ENCODE measurements at places on chromosomes 4 and X.

- no peaks in the 10 kb centered on the region for H3K4me1 ChIP-seq
- no peaks in the 10 kb centered on the region for H3K27me3 ChIP-seq
- H3K36me3 ChIP-seq: no peaks in the 10 kb centered on the region
- no peak overlapping the region for H3K27ac ChIP-seq
These were observed 1025.5 kb downstream of the RPA4 start for GRCh38 chrX:97909245-97909644.

- H3K4me3 ChIP-seq: no peak overlapping the region
- peaks cover 51% of the 10 kb centered on the region for H3K4me1 ChIP-seq
- H3K36me3 ChIP-seq: no peaks in the 10 kb centered on the region
- peaks cover 10% of the 10 kb centered on the region for H3K27me3 ChIP-seq
- DNase-seq: peak; percentile 46
- H3K27ac ChIP-seq: peak overlapping the region; percentile 11
These were observed 16.7 kb downstream of the BCOR start for GRCh38 chrX:40080894-40081678.

GRCh38 chr4:156321203-156321602 lies 367.5 kb upstream of the CTSO start:
- H3K36me3 ChIP-seq: no peaks in the 10 kb centered on the region
- no peak overlapping the region for H3K4me3 ChIP-seq
- H3K27me3 ChIP-seq: no peaks in the 10 kb centered on the region
- DNase-seq: no peak
- H3K4me1 ChIP-seq: no peaks in the 10 kb centered on the region

GRCh38 chr4:74260036-74260435 lies 48.2 kb upstream of the EPGN start:
- no peak for DNase-seq
- H3K4me1 ChIP-seq: no peaks in the 10 kb centered on the region
- no peak overlapping the region for H3K27ac ChIP-seq
- no peaks in the 10 kb centered on the region for H3K27me3 ChIP-seq
- H3K4me3 ChIP-seq: no peak overlapping the region
- no peaks in the 10 kb centered on the region for H3K36me3 ChIP-seq

- peaks cover 31% of the 10 kb centered on the region for H3K27me3 ChIP-seq
- H3K4me1 ChIP-seq: no peaks in the 10 kb centered on the region
- no peak overlapping the region for H3K4me3 ChIP-seq
- no peak overlapping the region for H3K27ac ChIP-seq
These were observed 1.1 kb upstream of the ETNPPL start for GRCh38 chr4:108763986-108764385.

GRCh38 chrX:44036336-44036735 lies 63.1 kb upstream of the NDP start:
- H3K27ac ChIP-seq: no peak overlapping the region
- peaks cover 5% of the 10 kb centered on the region for H3K4me1 ChIP-seq
- H3K4me3 ChIP-seq: no peak overlapping the region
- H3K27me3 ChIP-seq: no peaks in the 10 kb centered on the region

DNA sequence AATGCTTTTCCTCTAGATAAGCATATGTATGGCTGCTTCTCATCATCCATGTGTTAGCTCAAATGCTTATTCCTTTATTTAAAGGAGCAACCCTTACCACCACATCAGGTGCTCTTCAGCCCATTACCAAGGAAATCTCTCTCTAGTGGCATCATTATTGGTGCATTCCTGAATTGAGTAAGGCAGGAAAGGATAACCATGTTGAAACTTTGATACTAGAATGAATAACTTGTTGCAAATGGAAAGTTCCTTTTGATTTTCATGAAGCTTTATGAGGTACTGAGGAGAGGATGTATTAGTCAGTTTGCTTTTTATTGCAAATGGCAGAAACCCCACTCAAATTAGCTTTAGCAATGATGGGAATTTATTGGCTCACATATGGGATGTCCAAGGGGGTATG lies 212.3 kb upstream of the FGF13 start:
- no peaks in the 10 kb centered on the region for H3K27me3 ChIP-seq
- H3K4me3 ChIP-seq: no peak overlapping the region
- H3K4me1 ChIP-seq: no peaks in the 10 kb centered on the region
- DNase-seq: no peak
- no peaks in the 10 kb centered on the region for H3K36me3 ChIP-seq
- H3K27ac ChIP-seq: no peak overlapping the region

GRCh38 chrX:68440442-68440841 lies 7.1 kb upstream of the OPHN1 start:
- no peaks in the 10 kb centered on the region for H3K4me1 ChIP-seq
- H3K27me3 ChIP-seq: no peaks in the 10 kb centered on the region
- no peaks in the 10 kb centered on the region for H3K36me3 ChIP-seq
- DNase-seq: no peak
- peak overlapping the region; percentile 30 for H3K27ac ChIP-seq

GRCh38 chrX:150935467-150935866 lies 37.0 kb upstream of the CD99L2 start:
- H3K36me3 ChIP-seq: no peaks in the 10 kb centered on the region
- no peaks in the 10 kb centered on the region for H3K4me1 ChIP-seq
- no peak overlapping the region for H3K27ac ChIP-seq
- no peaks in the 10 kb centered on the region for H3K27me3 ChIP-seq
- no peak for DNase-seq

DNA sequence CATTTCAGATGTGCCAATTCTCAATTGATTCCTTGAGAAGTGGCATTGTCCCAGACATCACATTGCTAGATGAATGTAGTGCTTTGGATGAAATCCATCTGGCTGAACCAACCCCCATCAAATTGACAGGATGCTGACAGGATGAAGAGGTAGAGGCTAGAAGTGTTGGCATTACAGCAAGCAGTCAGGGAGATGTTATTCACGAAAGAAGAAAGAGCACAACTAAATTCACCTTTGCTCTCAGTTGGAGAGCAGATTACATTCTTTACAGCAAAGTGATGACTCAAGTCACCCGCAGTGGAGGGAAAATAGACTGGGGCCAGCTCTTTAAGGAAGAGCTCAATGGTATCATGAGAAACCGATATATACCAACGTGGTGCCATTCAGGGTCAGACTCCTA lies 259.6 kb downstream of the C4orf33 start:
- no peak overlapping the region for H3K4me3 ChIP-seq
- peak; percentile 19 for DNase-seq
- no peaks in the 10 kb centered on the region for H3K27me3 ChIP-seq
- H3K27ac ChIP-seq: no peak overlapping the region
- peaks cover 5% of the 10 kb centered on the region for H3K4me1 ChIP-seq

GRCh38 chrX:15854080-15854655 lies 445 bp downstream of the AP1S2 start:
- peak; percentile 79 for DNase-seq
- peaks cover 6% of the 10 kb centered on the region for H3K4me1 ChIP-seq

DNA sequence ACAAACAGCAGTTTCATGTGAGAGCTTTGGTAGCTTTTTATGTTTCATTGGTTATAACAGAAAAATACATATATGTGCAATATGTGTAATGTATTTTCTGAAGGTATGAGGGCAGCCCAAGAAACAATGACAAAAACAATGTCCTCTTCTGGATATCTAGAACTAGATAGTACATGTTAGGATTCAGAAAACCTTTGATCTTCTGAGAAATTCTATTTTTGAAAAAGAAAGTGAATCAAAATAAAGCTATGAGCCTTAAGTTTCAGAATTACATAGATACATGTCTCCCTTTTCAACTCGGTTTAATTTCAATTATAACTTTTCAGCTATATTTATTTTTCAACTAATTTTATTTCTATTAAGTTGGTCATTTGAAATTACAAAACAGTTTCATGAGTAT lies 131.9 kb downstream of the REELD1 start:
- no peak for DNase-seq
- H3K27ac ChIP-seq: no peak overlapping the region
- no peaks in the 10 kb centered on the region for H3K4me1 ChIP-seq
- no peaks in the 10 kb centered on the region for H3K27me3 ChIP-seq

GRCh38 chr4:114423582-114423981 lies 175.0 kb upstream of the UGT8 start:
- H3K27me3 ChIP-seq: no peaks in the 10 kb centered on the region
- DNase-seq: no peak
- no peaks in the 10 kb centered on the region for H3K36me3 ChIP-seq
- no peak overlapping the region for H3K27ac ChIP-seq
- H3K4me3 ChIP-seq: no peak overlapping the region

DNA sequence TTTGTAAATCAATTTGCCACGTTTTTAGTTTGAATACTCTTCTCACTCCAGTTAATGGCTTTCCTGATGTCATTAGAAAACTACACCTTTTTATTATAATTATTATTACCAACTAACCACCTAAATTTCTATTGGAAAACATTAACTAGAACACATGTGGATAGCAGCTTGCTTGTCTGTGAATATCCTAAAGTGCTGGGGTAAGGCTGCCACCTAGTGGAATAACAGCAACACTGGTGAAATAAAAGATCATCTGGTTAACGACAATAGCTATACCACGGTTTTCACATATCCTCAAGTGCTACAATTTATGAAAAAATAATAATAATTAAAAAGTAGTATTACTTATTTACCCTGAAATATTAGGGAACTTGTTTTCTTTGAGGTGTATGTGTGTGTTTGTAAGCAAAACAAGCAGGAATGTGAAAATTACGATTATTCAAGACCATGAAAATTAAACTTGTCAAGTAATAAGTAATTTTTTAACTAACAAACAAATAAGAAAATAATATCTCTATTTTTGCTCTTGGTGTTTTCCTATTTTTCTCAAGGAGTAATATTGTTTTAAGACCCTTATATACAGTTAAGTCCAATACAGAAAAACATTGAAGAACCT lies 130.1 kb upstream of the TECRL start:
- H3K4me1 ChIP-seq: no peaks in the 10 kb centered on the region
- H3K27me3 ChIP-seq: no peaks in the 10 kb centered on the region
- no peaks in the 10 kb centered on the region for H3K36me3 ChIP-seq
- H3K4me3 ChIP-seq: no peak overlapping the region

GRCh38 chrX:47175588-47175980 lies 18.0 kb upstream of the UBA1 start:
- no peak for DNase-seq
- H3K27ac ChIP-seq: no peak overlapping the region
- no peaks in the 10 kb centered on the region for H3K4me1 ChIP-seq

DNA sequence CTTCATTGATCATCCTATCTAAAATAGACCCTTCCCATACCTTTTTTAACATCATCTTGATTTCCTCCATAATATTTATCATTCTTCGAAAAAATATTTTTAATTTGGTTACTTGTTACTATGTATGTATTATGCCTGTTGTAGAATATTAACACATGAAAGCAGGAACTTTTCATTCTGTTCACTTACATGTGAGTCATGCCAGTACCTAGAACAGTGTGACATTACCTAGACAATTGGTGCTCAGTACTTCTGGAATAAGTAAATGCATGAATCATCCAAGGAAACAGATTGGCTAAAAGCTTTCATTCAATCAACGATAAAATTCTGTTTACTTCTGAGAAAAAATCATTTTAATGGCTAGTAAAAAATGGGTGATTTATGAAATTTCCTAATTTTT lies 76.4 kb downstream of the CXXC4 start:
- peak; percentile 14 for DNase-seq
- no peaks in the 10 kb centered on the region for H3K27me3 ChIP-seq
- no peak overlapping the region for H3K4me3 ChIP-seq

DNA sequence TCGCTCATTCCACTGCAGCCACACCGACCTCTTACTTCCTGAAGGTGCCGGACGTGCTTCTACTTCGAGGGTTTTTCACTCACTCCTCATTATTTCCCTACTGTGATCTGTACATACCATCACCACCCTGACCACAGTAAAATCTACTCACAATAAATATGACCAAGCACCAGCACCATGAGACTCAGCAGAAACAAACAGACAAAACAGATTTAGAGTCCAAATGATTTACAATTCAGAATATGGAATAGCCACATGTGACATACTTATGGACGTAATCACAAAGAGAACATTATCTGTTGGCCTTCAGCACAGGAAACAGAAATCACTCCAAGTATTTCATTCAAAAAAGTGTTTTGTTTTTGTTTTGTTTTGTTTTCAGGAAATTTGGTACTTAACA lies 16.1 kb upstream of the KLB start:
- H3K27ac ChIP-seq: no peak overlapping the region
- H3K36me3 ChIP-seq: no peaks in the 10 kb centered on the region
- no peaks in the 10 kb centered on the region for H3K4me1 ChIP-seq
- H3K27me3 ChIP-seq: no peaks in the 10 kb centered on the region
- no peak for DNase-seq

DNA sequence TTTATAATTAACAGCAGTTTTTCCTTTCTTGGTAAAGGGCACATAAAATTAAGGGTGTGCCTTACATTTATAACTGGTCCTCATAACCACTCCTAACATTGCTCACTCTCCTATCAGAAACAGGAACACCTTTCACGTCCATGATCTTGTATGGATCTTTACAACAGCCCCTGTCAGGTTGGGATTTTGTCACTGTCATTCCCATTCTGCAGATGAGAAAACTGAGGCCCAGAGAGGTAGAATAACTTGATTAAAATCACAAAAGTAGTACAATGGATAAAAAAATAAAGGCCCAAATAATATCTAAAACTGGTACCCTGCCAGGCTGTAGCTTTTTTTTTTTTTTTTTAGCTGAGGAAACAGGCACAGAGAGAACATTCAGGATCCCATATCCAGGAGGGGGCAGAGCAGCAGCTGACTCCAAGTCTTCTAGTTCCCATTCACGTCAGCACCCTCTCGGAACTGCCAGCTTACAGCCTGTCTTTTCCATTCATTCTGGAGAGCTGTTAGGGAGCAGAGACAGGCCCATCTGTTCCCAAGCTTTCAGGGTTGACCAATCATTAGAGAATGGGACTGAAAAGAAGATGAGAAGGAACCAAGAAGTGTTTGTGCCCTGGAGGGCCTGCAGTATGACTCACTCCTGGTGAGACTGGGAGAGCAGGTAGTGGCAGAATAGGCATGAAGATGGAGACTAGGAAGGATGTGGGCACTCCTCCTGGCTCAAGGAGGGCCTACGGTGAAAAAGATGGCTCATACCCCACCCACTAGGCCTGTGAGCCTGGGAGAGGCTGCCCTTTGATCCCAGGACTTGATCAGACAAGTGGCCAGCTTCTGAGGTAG lies 7.3 kb downstream of the SUV39H1 start:
- no peaks in the 10 kb centered on the region for H3K36me3 ChIP-seq
- no peak for DNase-seq
- no peak overlapping the region for H3K27ac ChIP-seq
- H3K4me1 ChIP-seq: no peaks in the 10 kb centered on the region

DNA sequence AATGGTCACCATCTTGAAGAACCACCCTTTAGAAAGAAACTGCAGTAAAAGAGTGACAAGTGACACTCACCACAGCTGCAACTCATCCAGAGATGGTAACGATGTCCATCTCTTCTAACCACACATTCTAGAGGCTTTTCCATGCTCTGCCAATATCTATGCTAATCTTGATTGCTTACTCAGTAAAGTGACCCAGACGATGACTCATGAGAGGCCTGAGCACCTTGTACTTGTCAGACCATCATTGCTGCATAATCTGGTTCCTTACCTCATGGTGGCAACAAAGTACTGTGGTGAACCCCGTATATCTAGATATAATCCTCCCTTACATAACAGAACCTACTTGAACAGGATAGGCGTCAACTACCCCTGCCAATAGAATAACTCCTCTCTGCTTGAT lies 75.6 kb downstream of the CCNG2 start:
- H3K27me3 ChIP-seq: peaks cover 9% of the 10 kb centered on the region
- no peak overlapping the region for H3K4me3 ChIP-seq
- no peaks in the 10 kb centered on the region for H3K36me3 ChIP-seq
- H3K4me1 ChIP-seq: no peaks in the 10 kb centered on the region
- H3K27ac ChIP-seq: no peak overlapping the region
